ENCODE measurements at places on chromosomes 5 and 9. TPM values are rescaled to one million over a fixed set of nuclear protein-coding genes. Genes with fewer than 3 reads are reported as not detected.

DNA sequence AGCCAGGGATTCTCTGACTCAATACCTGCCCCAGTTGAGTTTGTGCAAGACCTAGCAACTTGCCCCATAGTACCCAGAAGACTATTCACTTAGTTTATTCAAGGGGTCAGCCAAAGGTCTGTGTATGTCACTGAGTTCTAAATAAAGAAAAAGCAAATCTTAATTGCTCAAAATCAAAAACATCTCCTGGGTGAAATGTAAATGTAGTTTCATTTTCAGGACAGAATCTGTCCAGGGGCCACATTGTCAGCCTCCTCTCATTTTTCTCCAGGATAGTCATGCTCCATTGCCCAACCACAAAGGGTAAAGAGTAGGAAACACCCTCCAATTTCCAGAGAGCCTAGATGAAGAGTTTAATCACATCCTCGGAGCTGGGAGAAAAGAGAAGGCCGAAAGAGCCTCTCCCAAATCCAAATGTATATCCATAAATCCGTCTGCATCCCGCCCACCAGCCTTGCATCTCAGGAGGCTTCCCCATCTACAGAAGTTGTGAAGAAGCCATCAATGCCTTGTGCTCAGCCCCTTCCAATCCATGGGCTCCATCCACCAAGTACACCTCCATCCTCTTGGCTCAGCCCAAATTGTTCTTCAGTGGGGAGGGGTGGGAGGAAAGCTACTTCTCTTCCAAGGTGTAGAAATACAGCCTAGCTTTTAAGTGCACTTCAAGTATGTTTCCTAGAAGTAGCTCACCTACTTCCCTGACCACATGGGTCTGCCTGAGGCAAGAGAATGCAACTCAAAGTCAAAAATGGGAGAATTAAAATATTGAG, 26.9 kb downstream of the ADAM19 start:
- peak; percentile 81 for DNase-seq
- H3K4me1 ChIP-seq, result peaks cover 39% of the 10 kb centered on the region
- H3K36me3 ChIP-seq, result peaks cover 52% of the 10 kb centered on the region
- no peaks in the 10 kb centered on the region for H3K27me3 ChIP-seq
- peak overlapping the region; percentile 70 for H3K27ac ChIP-seq

DNA sequence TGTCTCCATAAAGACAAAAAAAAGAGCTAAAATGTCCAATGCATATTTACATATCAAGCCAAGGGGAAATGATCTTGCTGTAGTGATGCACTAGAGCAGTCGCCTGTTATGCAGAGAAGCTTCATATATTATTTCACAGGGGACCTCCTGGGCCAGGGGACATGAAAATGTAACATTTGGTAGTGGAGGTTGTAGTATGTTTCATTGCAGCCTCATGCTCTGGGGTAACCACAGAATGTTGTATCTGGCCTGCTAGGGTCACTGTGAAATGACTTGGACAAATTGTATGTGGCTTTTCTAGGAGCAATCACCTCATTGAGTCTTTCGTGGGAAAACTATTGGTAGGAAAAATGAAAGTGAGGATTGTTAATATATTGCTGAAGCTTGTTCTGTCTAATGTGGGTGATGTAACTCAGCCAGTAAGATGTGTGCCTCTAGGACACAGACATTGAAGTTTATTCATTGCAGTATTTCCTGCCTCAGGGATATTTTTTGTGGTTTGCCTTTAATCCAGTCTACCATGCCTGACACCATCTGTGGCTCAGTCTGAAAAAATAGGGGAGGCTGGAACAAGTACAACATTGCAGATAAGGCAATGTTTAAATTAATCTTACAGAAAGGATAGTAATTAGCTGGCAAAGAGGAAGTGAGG, 430.8 kb upstream of the TNC start:
- H3K36me3 ChIP-seq, result no peaks in the 10 kb centered on the region
- no peak overlapping the region for H3K27ac ChIP-seq
- no peak overlapping the region for H3K4me3 ChIP-seq
- no peak for DNase-seq
- H3K4me1 ChIP-seq, result no peaks in the 10 kb centered on the region
- H3K27me3 ChIP-seq, result no peaks in the 10 kb centered on the region

Gene MARCOL
- not detected for total RNA-seq

Gene ANKRD33B
- total RNA-seq, result 14.9 TPM

- no peaks in the 10 kb centered on the region for H3K27me3 ChIP-seq
- DNase-seq, result no peak
- no peak overlapping the region for H3K27ac ChIP-seq
- no peaks in the 10 kb centered on the region for H3K36me3 ChIP-seq
- no peak overlapping the region for H3K4me3 ChIP-seq
These were observed 220.9 kb downstream of the IRX2 start for GRCh38 chr5:2530609-2531008.

Gene LECT2
- not detected for total RNA-seq

Gene ADAMTS2
- total RNA-seq, result not detected

Gene PCDHGC3
- 0.35 TPM for total RNA-seq

DNA sequence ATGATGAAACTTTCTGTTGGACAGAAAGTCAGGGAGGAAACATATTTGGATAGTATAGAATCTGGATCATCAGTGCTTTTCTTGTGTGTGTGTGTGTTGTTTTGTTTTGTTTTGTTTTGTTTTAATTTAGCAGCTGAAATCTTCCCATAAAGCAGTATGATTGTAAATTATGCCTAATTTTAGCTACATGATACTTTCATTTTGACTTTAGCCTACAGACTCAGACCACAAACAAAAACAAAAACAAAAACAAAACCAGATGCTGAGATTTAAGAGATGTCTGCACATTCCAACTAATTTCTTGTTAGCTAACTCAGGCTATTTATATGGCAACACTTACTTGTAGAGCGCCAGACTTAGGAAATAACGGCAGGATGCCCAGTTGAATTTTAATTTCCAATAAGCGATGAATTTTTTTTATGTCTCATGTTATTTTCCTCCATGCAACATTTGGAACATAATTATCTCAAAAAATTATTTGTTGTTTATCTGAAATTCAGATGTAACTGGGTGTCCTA, 119.5 kb upstream of the TRPC7 start:
- peaks cover 23% of the 10 kb centered on the region for H3K27me3 ChIP-seq
- no peaks in the 10 kb centered on the region for H3K4me1 ChIP-seq
- H3K27ac ChIP-seq, result no peak overlapping the region
- H3K36me3 ChIP-seq, result no peaks in the 10 kb centered on the region
- DNase-seq, result no peak
- no peak overlapping the region for H3K4me3 ChIP-seq

GRCh38 chr9:99414321-99414720, 192.2 kb downstream of the SEC61B start:
- H3K4me3 ChIP-seq, result no peak overlapping the region
- peaks cover 1% of the 10 kb centered on the region for H3K27me3 ChIP-seq
- H3K4me1 ChIP-seq, result peaks cover 3% of the 10 kb centered on the region
- H3K36me3 ChIP-seq, result no peaks in the 10 kb centered on the region

- H3K4me3 ChIP-seq, result no peak overlapping the region
- peaks cover 18% of the 10 kb centered on the region for H3K4me1 ChIP-seq
- no peak for DNase-seq
- H3K27ac ChIP-seq, result no peak overlapping the region
- H3K27me3 ChIP-seq, result no peaks in the 10 kb centered on the region
These were observed 48.3 kb upstream of the RIC1 start for GRCh38 chr9:5580650-5581049.

DNA sequence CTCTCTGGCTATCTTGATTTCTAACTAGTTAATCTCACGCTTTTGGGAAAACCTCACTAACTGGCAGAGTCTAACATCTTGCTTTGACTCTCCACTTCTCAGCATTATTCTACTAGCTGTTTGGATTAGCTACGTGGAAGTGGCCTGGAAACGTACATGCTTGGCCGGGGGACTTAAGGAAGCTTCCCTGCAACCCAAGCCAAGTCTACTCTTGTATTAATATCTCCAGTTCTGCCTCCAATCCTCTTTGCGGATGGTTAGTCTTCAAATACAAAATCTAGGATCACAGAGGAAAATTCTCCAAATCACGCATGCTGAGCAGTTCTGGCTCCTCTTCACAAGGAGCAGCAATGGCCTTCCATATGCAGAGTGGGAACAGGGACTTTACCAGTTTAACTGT, 51.8 kb upstream of the RETREG1 start:
- H3K4me3 ChIP-seq, result no peak overlapping the region
- H3K27ac ChIP-seq, result no peak overlapping the region
- H3K27me3 ChIP-seq, result no peaks in the 10 kb centered on the region
- DNase-seq, result no peak

DNA sequence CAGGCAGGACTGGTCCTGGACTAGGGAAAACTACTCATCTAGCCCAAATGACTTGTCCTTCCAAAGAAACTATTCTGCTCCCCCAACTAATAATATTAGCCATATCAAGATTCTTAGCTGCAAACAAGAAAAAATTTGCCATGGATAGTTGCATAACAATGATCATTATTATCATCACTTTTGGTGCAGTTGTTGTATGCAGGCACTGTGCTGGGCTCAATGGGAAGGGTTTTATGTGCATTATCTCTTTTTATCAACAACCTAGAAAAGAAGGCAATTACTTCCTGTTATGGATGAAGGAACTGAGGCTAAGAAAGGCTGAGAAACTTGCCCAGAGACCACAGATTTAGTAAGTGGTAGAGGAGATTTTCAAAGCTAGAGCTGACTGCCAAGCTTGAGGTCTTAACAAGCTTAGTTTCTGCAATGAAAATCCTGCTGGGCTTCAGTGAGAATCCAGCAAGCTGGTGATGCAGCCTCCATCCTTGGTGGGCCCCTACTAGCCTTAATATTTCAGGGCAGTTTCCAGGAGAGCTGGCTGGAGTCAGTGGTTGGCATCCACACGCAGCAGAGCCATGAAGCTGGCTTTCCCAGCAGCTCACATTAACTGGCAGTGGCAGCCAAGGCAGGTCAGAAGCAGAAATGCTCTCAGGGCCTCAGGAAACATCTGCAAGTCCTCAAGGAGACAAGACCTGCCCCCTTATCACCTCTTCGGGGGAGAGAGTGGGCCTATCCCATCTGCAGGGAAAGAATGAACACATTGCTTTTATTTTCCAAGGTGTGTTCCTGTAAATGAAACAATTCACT, 20.5 kb upstream of the MEGF9 start:
- no peak overlapping the region for H3K27ac ChIP-seq
- H3K4me1 ChIP-seq, result peaks cover 21% of the 10 kb centered on the region
- no peaks in the 10 kb centered on the region for H3K36me3 ChIP-seq
- H3K4me3 ChIP-seq, result no peak overlapping the region
- no peaks in the 10 kb centered on the region for H3K27me3 ChIP-seq

Gene EQTN
- total RNA-seq, result not detected

DNA sequence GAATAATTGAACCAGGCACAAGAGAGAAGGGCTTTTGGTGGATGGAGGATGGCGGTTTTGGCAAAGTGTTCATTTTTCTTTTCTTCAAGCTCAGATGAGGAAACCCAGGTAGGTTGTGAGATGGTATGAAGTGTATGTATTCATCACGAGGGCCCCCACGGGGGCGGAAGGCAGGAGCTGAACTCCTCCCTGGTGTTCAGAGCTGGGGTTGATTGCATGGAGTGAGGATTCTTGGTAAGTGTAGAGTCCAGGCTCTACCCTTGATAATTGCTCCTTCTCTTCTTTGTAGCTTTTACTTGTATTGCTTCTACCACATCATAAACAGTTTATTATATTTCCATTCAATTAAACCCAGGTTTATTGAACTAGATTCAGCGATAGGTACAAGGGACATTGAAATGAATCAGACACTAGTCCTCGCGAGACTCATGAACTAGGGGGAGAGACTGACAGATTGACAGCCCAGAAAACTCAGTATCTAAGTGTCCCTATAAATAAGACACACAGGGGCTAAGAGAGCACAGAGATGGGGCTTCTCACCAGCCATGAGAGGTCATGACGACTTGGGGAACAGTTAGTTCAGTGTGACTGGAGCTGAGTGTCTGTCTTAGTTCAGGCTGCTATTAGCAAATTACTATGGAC, 116.7 kb upstream of the KLF4 start:
- no peaks in the 10 kb centered on the region for H3K36me3 ChIP-seq
- no peak overlapping the region for H3K27ac ChIP-seq
- H3K4me1 ChIP-seq, result no peaks in the 10 kb centered on the region
- DNase-seq, result no peak

- H3K36me3 ChIP-seq, result no peaks in the 10 kb centered on the region
- no peak overlapping the region for H3K27ac ChIP-seq
- H3K4me1 ChIP-seq, result no peaks in the 10 kb centered on the region
- peaks cover 19% of the 10 kb centered on the region for H3K27me3 ChIP-seq
- DNase-seq, result no peak
- no peak overlapping the region for H3K4me3 ChIP-seq
These were observed 148.3 kb downstream of the CACNA1B start for GRCh38 chr9:138025908-138026307.

Gene TAF11L13
- not detected for total RNA-seq
